ENCODE measurements at places on chromosomes 4 and X. TPM values are rescaled to one million over a fixed set of nuclear protein-coding genes. Genes with fewer than 3 reads are reported as not detected.

DNA sequence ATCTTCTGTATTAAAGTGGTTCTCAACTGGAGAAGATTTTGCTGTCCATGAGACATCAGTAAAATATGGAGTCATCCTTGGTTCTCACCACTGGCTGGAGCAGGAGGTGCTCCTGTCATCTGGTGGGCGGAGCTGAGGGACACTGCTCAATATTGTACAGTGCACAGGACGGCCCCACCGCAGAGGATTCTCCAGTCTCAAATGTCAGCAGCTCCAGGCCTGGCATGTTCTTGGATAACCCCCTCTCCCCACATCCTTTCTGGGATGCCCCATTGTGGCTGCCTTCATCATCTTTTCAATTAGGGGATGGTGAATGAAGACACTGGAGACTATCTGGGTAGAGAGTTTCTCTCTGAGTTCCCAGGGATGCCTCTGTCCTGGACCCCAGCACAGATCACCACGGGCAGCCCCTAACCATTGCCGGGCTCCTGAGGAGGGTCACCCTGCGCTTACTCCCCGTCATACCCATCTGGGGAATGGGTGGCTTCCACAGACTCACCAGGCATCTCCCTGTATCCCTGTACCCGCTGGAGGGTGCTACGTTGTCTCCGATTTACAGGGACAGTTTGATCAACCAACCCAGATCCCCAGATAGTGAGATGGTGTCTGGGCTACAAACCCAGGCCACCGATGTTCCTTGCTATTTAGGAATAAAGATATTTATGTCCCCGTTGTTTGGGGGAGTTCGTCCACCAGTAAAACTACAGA lies 21.9 kb upstream of the P2RY8 start:
- no peak for DNase-seq

DNA sequence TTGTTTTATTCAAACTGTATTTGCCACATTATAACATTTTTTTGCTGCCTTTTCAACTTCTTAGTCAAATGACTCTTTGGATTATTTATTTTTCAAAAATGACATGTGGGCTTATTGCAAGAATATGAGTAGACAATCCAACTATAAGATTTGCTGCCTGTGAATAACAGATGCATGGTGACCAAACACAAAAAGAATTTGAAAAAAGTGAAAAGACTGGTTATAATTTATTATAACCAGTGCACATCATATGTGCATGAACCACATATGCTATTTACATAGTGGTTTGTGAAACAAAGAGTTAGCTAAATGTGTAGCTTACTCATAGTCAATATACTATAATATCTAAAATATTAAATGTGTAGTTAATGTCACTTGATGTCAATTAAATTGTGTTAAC lies 2086.8 kb downstream of the ARAP2 start:
- no peak for DNase-seq

- DNase-seq = no peak
Measured at GRCh38 chrX:150572206-150572605, 3.8 kb downstream of the MTM1 start.

DNA sequence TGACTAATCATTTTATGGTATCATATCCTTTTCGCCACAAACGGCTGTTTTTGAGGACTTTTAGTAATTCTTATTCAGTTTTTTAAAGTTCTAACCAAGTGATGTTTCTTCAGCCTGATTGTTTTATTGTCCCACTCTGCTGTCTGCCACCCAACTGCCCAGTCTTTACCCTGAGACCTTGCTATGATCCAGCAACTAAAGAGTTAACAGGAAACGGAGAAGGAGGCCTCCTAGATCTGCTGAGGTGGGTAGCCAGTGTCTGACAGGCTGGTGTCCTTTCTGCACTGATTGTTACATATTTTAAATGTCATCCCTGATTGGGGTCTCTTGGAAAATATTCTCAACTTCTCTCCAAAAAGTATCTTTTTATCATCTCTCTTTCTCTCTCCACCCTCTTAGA lies 7.9 kb upstream of the TMEM150C start:
- no peak for DNase-seq

GRCh38 chr4:41575665-41576064 lies 37.7 kb downstream of the LIMCH1 start:
- DNase-seq = no peak

GRCh38 chrX:46961574-46962283 lies 49.5 kb downstream of the JADE3 start:
- DNase-seq = no peak

GRCh38 chr4:30056016-30056766 lies 664.0 kb upstream of the PCDH7 start:
- DNase-seq = no peak

DNA sequence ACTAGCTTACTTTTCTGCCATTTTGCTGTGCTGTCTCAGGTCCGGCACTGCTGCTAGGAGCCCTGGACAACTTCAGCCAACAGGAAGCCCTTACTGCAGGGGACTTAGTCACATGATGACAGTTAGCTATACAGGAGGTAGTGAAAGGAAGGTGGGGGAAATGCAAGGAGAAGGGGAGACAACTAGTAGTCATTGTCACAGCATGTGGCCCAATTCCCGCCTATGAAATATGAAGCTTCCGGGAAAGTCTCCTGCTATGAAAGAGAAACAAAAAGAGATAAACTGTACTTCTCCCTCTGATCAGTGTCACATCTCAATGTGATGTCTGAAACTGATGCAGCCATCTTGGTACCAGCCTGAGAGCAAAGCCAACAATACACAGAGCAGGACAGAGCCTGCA lies 71.6 kb downstream of the AMELX start:
- DNase-seq = no peak

GRCh38 chrX:4708970-4709760 lies 995.7 kb upstream of the PRKX start:
- DNase-seq = no peak

GRCh38 chr4:125703443-125703842 lies 388.7 kb downstream of the FAT4 start:
- no peak for DNase-seq

GRCh38 chr4:168723020-168723419 lies 226.2 kb downstream of the PALLD start:
- DNase-seq = peak; percentile 55

DNA sequence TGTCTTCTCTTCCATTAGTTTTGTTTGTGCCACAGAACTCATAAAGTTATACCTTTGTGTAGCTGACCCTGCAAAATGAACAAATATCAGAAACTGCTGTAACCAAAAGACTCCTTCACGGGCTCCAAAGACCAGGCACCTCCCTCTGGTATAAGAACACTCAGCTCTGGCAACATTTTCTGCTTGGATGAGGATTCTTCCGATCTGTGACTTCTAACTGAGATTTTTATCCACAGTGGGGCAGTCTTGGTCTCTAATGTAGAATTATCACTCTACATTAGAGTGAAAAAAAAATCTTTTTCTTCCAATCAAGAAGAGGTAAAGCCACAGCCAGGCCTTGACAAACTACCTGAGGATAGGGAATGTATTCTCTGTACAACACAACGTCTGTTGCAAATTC lies 38.5 kb upstream of the PRSS48 start:
- DNase-seq = no peak

GRCh38 chr4:164536814-164537213 lies 217.1 kb upstream of the SMIM31 start:
- peak; percentile 16 for DNase-seq

- peak; percentile 80 for DNase-seq
Measured at GRCh38 chr4:8911316-8912088, 39.9 kb upstream of the HMX1 start.

GRCh38 chr4:8917868-8918783 lies 46.5 kb upstream of the HMX1 start:
- peak; percentile 60 for DNase-seq

DNA sequence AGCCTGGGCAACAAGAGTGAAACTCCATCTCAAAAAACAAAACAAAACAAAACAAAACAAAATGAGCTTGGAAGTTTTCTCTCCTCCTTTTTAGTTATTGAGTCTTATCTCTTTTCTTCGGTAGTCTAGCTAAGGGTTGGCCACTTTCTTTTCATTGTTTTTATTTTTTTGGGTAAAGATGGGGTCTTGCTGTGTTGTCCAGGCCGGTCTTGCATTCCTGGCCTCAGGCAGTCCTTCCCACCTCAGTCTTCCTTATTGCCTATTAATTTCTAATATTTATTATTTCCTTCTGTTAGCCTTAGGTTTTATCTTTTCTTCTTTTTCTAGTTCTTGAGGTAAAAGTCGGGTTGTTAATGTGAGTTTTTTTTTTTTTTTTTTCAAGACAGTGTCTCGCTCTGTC lies 16.4 kb downstream of the METAP1 start:
- no peak for DNase-seq

- DNase-seq = peak; percentile 54
Measured at GRCh38 chrX:145609951-145610511, 207.6 kb upstream of the SLITRK2 start.

Gene F8A1
- total RNA-seq = 6.4 TPM

Gene PRR32
- not detected for total RNA-seq

Gene SLC7A11
- 181 TPM for total RNA-seq

Gene ERCC6L
- 13.1 TPM for total RNA-seq

Gene SMAD1
- total RNA-seq = 16.2 TPM

Gene BEND4
- total RNA-seq = not detected

Gene PAGE3
- not detected for total RNA-seq

Measured in H4 (cell line).